Common myeloid progenitor, CD34-positive (primary cell): ENCODE measurements at places on chromosomes 1 and 21.

- DNase-seq, result peak; percentile 79
Observed at GRCh38 chr1:115771847-115772457, 3.4 kb upstream of the CASQ2 start.

DNA sequence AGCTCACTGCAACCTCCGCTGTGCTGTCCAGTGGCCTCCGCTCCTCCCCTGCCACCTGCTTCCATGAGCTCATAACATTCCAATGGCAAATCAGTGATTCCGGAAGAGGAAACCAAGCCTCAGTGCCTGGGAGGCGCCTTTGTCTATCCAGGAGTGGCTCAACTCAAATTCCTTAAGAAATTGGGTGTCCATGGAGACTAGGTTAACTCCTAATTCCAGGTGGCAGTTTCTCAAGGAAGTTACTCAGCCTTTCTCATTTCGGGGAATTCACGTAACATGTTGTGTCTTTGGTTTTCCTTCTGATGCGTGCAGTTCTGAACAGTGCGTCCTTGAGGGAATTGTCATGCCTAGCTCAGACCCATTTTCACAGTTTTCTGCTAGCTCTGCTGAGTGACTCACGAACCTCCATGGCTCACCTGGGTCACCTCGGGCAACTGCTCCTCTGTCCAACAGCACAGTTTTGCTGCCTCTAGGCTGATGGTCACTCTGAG is 89.9 kb upstream of the DSCAM start:
- DNase-seq, result no peak

GRCh38 chr1:209425959-209426358 is 157.6 kb upstream of the CAMK1G start:
- peak; percentile 96 for DNase-seq

GRCh38 chr1:241542199-241542907 is 10.2 kb downstream of the KMO start:
- DNase-seq, result no peak

DNA sequence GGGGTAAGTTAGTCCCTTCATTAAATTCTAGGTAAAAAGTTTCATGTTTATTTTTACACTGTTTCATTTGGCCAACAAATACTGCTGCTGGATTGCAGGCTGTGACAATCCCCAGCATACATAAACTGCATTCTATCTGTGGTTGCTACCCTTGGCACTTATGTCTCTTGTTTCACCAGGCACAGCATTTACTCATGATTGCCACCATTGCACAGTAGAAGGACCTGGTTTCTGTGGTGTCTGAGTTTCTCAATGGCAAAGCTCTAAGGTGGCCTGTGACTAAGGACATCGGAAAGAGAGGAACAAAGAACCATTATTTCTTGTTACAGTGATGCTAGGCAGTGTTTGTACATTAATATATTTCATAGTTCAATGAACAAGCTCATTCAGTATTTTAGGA is 878.4 kb upstream of the NEGR1 start:
- DNase-seq, result no peak

DNA sequence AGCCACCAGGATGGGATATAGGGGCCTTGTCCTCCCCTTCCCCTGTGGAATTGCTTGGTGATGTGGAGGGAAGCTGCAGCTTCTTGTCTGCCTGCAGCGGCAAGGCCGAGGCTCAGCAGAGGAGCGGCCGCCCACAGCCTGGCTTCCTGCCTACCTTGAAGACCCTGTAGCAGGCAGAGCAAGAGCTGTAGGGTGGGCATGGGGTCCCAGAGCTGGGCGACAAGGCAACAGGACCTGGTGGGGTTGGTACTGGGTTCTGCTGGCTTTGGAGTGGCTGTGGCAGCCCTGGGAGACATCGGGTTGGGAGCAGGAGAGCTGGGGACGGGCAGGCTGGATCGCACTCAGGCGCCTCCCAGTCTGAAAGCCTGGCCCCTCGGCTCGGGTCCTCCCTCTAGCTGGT is 5.7 kb upstream of the GPR153 start:
- no peak for DNase-seq

GRCh38 chr1:229409616-229410369 is 24.1 kb downstream of the ACTA1 start:
- no peak for DNase-seq

DNA sequence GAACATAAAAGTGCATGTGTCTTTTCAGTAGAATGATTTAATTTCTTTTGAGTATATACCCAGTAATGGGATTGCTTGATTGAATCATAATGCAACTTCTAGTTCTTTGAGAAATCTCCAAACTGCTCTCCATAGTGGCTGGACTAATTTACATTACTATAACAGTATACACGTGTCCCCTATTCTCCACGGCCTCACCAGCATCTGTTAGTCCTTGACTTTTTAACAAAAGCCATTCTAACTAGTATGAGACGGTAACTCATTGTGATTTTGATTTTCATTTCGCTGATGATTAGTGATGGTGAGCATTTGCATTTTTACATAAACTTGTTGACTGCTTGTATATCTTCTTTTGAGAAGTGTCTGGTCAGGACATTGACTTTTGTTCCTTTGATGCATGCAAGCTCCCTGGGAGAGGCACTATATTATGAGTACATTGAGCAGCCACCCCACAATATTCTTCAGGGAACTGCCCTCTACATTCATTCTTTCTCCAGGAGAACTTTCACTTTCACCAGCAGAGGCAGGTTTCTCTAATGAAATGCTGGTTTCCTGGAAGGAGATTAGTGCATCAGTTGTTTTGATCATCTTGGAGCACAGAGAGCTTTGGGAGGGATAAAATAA is 51.9 kb upstream of the LPGAT1 start:
- no peak for DNase-seq

- no peak for DNase-seq
Observed at GRCh38 chr1:26540351-26540750, 10.8 kb downstream of the RPS6KA1 start.

- no peak for DNase-seq
Observed at GRCh38 chr1:11822091-11822490, 16.1 kb downstream of the CLCN6 start.

DNA sequence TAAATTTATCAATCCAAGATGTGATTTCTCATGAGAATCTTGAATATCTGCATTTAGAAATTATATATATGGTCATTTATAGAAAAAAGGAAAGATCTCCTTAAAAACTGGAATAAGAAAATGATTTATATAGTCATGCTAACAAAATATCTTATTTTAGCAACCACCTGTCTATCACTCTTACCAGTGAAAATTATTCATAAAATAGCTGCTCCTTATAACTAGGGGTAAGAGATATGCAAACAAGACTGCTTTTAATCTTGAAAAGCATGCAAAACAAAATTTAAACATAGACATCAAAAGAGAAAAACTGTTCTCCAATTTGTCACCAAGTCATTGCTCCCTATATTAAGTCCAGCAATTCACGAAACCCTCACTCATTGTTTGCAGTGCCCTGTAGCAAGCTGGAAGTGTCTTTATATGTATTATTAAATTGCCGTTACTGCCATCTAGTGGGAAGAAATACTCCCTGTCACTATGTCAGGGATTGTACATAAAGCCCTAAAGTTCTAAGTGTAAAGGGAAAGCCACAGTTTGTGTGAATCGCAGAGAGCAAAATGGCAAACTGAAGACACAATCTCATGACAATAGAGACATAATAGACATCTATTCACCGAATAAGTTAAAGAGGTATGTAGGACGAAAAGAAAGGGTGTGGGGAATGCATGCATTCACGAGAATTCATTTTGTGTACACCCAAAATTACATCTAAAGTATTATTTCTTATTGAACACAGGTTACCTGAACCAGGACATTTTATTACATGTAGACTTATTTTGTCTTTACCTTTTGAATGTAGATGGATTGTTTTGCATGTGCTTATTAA is 600.5 kb downstream of the USP25 start:
- peak; percentile 87 for DNase-seq

GRCh38 chr1:3058263-3059030 is 10.6 kb upstream of the PRDM16 start:
- DNase-seq, result no peak

GRCh38 chr1:169521226-169521625 is 35.5 kb upstream of the SLC19A2 start:
- no peak for DNase-seq

- no peak for DNase-seq
Observed at GRCh38 chr1:36008546-36009197, 75.2 kb upstream of the TEKT2 start.

GRCh38 chr1:42105025-42105424 is 48.2 kb upstream of the GUCA2B start:
- no peak for DNase-seq

GRCh38 chr1:27937524-27937836 is 2.7 kb downstream of the SMPDL3B start:
- DNase-seq, result no peak

GRCh38 chr1:233080286-233080685 is 129.9 kb downstream of the NTPCR start:
- no peak for DNase-seq

- no peak for DNase-seq
Observed at GRCh38 chr1:116944613-116945012, 34.9 kb downstream of the PTGFRN start.

DNA sequence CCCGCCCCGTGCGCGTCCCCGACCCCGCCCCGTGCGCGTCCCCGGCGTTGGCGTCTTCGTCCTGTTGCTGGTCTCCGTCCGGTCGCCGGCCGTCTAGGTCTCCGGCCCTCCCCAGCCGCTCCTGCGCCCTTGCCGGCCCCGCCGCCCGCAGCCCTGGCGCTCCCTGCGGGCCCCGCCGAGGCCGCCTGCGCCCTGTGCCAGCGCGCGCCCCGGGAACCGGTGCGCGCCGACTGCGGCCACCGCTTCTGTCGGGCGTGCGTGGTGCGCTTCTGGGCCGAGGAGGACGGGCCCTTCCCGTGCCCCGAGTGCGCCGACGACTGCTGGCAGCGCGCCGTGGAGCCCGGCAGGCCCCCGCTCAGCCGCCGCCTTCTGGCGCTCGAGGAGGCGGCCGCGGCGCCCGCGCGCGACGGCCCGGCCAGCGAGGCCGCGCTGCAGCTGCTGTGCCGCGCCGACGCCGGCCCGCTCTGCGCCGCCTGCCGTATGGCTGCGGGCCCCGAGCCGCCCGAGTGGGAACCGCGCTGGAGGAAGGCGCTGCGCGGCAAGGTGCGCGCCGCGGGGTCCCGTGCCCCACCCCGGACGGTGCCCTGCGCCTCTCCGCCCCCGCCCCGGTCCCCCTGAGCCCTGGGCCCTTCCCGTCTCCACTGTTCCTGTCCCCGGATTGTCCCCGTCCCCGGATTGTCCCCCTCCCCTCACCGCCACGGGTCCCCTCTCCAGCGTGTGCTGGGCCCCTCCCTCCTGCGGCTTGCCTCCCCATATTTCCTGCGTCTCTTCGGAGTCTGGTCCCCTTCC is at the start of gene RNF187:
Gene RNF187, plus strand, starts transcription at position 47 of the 789 bp plus-strand sequence.
- DNase-seq, result peak; percentile 54

DNA sequence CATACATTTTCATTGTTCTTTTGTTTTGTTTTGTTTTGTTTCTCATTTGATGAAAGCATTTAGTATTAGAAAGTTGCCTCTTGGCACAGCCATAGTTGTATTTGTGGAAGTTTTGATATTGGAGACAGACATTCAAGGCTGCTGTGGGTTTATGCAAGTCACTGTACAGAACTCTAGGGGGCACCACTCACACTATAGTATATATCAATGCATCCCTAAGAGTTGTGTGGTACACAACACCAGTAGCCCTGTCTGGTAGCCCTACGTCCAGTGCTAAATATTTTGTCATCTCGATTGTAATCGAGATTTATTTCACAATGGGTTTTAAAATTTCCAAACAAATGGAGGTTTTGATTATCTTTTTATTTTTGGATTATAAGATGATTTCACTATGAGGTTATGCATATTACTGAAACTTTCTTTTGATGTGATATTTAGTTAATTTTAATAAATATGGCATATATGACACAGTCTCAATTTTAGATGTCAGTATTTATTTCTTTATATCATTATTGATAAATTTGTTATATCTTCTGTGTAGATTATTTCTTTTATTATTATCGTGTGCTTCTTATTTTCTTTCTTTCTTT is 112.2 kb downstream of the NR5A2 start:
- DNase-seq, result peak; percentile 75

DNA sequence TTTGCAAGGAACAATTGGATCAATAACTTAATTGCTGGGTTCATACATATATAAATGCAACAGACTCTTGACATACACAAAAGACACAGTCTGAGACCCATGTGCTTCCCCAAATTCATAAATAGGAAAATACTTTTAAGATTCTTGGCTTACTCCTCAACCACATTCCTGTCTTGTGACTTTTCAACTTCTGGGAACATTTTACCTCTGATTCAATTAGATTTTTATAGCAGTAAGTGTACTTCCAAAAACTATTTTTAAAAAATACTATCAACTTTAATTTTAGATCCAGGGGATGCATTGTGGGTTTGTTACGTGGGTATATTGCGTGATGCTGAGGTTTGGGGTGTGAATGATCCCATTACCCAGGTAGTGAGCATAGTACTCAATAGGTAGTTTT is 406.7 kb downstream of the RPS6KC1 start:
- no peak for DNase-seq

GRCh38 chr1:167746013-167746672 is 24.4 kb downstream of the MPZL1 start:
- DNase-seq, result no peak
